ENCODE measurements at places on chromosomes 6 and 20.

DNA sequence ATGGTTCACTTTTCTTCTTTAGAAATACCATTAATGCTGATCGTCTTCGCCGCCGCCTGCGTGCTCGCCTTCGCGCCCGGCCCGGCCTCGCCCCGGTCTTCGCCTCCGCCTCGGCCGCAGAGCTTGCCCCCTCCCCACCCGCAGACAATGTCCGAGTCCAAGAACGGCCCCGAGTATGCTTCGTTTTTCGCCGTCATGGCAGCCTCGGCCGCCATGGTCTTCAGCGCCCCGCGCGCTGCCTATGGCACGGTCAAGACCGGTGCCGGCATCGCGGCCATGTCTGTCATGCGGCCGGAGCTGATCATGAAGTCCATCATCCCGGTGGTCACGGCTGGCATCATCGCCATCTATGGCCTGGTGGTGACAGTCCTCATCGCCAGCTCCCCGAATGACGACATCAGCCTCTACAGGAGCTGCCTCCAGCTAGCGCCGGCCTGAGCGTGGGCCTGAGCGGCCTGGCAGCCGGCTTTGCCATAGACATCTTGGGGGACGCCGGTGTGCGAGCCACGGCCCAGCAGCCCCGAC, 4.8 kb upstream of the PRPH2 start:
- DNase-seq = no peak

DNA sequence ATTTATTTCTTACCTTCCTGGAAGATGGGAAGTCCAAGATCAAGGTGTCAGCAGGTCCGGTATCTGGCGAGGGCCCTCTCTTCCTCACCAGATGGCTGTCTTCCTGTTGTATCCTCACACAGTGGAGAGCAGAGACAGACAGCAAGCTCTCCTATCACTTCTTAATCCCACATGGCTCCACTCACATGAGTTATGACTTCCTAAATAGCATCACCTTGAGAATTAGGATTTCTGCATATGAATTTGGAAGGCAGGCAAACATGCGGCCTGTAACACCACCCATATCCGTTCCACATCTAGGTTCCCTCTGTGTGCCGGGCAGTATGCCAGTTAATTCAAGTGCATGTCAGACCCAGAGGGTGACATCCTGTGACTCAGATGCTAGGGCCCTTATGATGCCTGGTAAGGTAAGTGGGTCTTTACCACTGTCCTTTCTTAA, 2.1 kb downstream of the RAET1E start:
- DNase-seq = peak; percentile 31

DNA sequence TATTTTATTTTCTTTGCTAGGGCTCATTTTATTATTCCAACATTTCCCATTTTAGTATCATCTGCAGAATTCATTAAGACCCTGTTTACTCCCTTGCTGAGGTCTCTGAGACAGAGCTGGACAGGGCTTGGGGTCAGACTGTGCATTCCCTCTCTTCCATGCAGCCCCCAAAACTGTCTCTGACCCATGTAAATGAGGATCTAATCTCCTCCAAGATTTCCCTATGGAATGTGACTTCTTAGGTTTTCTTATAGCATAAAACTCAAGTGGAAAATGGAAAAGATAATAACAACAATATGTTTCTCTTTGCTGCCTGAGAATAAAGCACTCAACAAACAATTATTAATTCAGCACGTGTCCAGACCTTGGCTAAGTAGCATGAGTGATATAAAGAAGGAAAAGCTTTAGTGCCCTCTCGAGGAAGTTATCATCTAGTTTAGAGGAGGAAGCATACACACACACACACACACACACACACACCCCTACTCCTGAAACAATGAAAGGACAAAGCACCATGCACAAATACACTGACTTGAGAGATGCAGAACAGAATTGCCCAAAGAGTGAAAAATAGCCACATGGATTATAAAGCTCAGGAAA, 815.5 kb downstream of the BCKDHB start:
- DNase-seq = no peak

- no peak for DNase-seq
Measured at GRCh38 chr6:90459225-90459758, 127.6 kb downstream of the MAP3K7 start.

DNA sequence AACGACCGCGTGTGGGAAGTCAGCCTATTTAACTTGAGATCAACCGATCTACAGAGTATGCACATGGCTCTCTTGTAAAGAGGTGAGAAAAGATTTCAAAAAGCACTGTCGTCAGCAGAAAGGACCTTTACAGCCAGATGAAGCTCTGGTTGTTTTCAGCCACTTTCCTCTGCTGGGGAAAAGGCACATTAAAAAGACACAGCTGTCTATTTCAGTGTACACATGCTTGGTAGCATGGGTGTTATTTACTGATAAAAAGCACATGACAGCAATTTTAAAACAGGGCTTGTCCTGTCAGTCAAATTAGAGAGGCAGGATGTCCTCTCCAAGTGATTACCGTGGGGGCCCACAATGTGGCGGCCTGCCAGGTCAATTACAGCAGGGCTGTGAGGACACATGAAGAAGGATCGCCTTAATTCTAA, 188.9 kb downstream of the PRKN start:
- no peak for DNase-seq

DNA sequence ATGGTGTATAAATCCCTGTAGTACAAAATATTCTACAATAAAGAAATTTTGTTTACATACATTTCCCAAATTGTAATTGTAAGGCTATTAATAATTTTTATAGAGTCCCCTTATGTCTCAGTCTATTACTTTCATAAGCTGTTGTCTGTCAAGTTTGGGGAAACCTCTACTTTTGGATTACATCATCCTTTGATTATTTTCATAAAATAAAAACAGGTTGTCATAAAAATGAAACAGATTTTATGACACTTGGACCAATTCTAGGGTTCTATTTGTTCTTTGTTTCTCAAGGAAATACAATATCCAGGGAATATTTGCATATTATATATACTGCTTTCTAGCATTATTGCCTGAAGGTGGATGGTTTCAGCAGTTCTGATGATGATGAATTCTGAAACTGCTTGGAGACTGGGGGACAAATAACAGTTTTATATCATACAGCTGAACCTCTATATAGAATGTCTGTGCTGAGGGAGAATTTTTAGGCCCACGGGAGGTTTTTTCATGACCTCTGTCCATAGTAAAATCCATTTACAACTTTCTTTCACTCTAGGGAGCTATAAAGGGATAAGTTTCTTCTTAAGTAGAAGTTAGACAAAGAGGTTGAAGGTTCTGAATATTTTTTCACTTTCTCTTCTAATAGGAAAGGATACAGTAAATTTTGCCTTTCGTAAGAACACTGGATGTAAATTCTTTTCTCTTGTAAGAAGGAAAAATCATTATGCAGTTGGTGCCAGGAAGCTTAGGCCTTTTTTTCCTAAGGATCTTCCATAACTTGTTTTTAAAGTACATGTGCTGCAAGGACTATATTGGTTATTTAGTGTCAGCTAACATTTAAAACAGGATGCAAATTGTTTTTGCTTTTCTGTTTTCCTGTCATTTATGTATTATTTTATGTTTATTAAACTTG, 58.0 kb downstream of the CD2AP start:
- no peak for DNase-seq

- DNase-seq = no peak
Measured at GRCh38 chr20:48844996-48845395, 17.2 kb upstream of the PREX1 start.

- no peak for DNase-seq
Measured at GRCh38 chr6:89657445-89658158, 19.1 kb upstream of the LYRM2 start.

- no peak for DNase-seq
Measured at GRCh38 chr20:58467572-58468527, 47.3 kb downstream of the APCDD1L start.

- DNase-seq = no peak
Measured at GRCh38 chr20:32190616-32191415, 16.7 kb downstream of the PLAGL2 start.

GRCh38 chr20:45629496-45630100, at the start of gene WFDC10A:
TSS of gene WFDC10A (plus strand) at chr20:45629739. CDS start at chr20:45629814, 75 bp downstream.
- DNase-seq = no peak

- no peak for DNase-seq
Measured at GRCh38 chr6:130787726-130788500, 39.3 kb upstream of the SMLR1 start.

DNA sequence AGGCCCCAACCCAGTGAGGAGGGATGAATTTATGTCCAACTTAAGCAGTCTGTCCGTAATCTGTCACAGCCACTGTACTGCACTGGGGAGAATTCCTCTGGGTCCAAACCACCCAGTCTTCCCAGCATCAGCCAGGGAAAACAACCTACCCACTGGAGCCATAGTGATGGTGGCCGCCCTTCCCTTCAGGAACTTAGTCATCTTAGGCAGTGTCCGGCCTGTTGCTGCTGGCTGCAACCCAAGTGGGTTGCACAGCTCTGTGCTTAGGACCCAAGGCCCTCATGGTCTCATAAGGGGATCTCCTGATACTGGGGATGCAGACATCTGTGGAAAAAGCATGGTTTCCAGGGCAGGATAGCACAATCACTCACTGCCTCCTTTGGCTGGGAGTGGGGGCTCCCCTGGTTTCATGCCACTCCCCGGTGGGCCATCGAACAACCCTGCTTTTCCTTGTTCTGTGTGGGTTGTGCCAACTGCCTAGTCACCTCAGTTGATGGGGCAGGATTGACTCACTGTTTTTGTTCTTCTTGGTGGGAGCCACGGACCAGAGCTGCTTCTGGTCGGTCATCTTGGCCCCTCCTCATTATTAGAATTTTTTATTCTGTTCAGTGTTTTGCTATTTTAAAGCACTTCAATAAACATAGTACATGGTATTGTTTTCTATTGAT, 591.9 kb downstream of the DOK5 start:
- no peak for DNase-seq

DNA sequence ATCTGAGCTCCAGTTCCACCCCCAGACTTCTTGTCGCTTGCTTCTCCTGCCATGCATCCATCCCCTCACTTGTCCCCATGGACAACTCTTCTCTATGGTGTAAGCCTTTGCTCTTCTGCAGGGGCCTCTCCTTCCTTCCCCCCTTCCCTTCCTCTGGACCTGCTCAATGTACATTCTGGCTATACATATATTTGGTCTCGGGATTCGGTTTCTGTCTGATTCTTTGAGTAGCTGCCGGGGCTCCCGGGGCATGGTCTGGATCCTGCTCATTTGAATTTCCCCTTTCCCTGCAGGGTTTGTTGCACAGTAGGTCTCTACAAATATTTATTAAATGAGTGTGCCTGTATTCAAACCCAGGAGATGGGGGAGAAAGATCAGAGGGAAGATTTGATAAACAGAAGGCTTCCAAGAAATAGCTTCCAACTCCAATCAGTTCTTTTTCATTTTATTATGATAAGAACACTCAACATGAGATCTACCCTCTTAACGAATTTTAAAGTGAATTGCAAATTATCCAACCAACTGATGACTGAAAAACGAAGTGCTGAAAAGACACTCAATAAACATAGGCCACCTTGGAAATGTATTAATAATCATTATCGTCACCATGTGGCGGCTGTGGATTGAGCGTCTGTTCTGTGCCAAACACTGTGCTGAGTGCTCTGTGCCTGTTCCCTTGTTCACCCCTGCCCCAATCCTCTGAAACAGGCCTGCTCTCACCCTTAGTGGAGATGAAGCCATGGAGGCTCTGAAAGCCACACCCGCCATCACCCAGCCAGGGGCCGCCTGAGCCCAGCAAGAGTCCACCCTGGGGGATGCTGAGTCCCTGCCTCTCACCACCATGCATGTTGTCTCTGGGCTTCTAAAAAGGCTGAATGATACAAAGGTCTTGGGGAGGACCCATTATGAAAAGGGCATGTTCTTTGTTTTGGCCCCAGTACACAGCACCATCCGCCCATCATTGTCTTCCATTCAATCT, 34.3 kb upstream of the APCDD1L start:
- DNase-seq = no peak

DNA sequence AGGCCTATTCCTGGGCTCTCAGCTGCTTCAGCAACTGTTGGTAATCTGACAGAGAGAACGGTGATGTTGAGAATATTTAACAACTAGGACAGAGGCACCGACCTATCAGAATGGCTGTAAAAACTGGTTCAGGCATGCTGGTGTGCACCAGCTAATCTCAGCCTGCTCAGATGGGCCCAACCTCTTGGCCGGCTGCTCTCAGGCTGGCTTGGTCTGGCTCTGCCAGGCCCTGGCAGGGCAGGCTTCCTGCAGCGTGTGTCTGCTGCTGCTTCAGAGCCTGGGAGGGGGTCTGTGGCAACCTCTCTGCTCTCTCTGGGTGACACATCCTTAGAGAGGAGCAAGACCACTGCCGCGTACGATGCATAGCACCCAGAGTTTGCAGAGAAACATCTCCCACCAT, 4.8 kb downstream of the SLC2A12 start:
- DNase-seq = no peak

DNA sequence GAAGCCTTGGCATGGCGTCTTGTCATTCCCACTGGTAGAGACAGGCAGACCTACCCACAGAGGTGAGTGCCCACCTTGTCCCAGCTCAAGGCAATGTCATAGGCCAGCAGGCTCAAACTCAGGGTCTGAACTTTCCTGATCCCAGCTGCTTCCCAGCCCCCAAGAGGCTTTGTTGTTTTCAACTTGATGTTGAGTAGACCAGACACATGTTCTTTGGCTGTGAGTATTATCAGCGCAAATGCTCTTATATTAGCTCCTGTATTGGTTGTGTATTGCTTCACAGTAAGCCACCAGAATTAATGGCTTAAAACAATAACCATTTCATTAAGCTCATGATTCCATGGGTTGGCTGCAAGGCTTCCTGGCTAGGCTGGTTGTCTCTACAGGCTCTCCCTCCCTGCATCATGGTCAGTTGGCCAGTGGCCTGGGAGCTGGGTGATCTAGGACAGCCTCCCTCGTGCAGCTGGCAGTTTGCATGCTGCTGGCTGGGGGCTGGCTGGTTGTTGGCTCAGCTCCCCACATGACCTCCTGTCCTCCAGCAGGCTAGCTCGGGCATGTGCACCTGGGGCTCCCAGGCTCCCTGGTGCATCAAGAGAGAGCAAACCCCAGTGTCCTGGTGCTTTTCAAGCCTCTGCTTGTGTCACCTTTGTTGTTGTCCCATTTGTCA, 21.6 kb downstream of the TOX2 start:
- no peak for DNase-seq

Measured in CD8-positive, alpha-beta memory T cell (primary cell).